ENCODE measurements at places on chromosomes 2 and 18. TPM values are rescaled to one million over a fixed set of nuclear protein-coding genes. Genes with fewer than 3 reads are reported as not detected.

DNA sequence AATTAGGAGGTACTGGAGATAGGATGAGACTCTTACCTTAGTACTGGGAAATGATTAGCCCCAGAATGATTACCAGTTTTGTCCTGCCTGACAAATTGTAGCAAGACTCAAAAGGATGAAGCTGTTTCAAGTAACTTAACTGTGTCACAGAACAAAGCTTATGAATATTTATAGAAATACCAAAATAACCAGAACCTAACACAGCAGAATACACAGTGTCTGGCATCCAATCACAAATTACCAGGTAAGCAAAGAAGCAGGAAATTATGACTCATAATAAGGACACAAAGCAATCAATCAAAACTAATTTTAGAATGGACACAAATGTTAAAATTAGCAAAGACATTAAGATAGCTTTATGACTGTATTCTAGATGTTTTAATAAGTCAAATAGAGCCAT is 91.9 kb downstream of the CTNNA2 start:
- DNase-seq, result no peak
- H3K4me1 ChIP-seq, result no peaks in the 10 kb centered on the region
- no peak overlapping the region for H3K27ac ChIP-seq
- no peaks in the 10 kb centered on the region for H3K36me3 ChIP-seq

LYPD1 gene
- not detected for polyA plus RNA-seq

C2orf76 gene
- polyA plus RNA-seq, result 19.6 TPM

- H3K27me3 ChIP-seq, result no peaks in the 10 kb centered on the region
- no peak overlapping the region for H3K27ac ChIP-seq
- no peak for DNase-seq
- H3K4me1 ChIP-seq, result no peaks in the 10 kb centered on the region
Measured at GRCh38 chr2:241408849-241409248, 52.8 kb downstream of the FARP2 start.

ERICH2 gene
- not detected for polyA plus RNA-seq

GRCh38 chr2:174368691-174369090 is 26.8 kb upstream of the SCRN3 start:
- no peak overlapping the region for H3K27ac ChIP-seq
- H3K4me1 ChIP-seq, result no peaks in the 10 kb centered on the region
- no peak for DNase-seq
- no peaks in the 10 kb centered on the region for H3K27me3 ChIP-seq

KCTD1 gene
- not detected for polyA plus RNA-seq

- H3K36me3 ChIP-seq, result no peaks in the 10 kb centered on the region
- H3K4me3 ChIP-seq, result no peak overlapping the region
- no peak overlapping the region for H3K27ac ChIP-seq
- no peak for DNase-seq
- no peaks in the 10 kb centered on the region for H3K27me3 ChIP-seq
Measured at GRCh38 chr2:100753444-100753843, 66.5 kb upstream of the NPAS2 start.

NTSR2 gene
- polyA plus RNA-seq, result not detected

Data from CD4-positive, alpha-beta memory T cell (primary cell).